ENCODE measurements at places on chromosomes 4 and X.
A peak's percentile ranks its signal among the peaks of the same experiment; 100 is the strongest.

- no peak for DNase-seq
These were observed 86.2 kb downstream of the MAMLD1 start for GRCh38 chrX:150449313-150449712.

GRCh38 chr4:83905952-83906351 is 370.0 kb downstream of the GPAT3 start:
- no peak for DNase-seq

- DNase-seq = peak; percentile 46
These were observed 776.0 kb downstream of the GLUD2 start for GRCh38 chrX:121823406-121823805.

- no peak for DNase-seq
These were observed 23.8 kb downstream of the FGFBP1 start for GRCh38 chr4:15914736-15915135.

GRCh38 chrX:48520976-48521352 is 644 bp upstream of the EBP start:
- DNase-seq = no peak

DNA sequence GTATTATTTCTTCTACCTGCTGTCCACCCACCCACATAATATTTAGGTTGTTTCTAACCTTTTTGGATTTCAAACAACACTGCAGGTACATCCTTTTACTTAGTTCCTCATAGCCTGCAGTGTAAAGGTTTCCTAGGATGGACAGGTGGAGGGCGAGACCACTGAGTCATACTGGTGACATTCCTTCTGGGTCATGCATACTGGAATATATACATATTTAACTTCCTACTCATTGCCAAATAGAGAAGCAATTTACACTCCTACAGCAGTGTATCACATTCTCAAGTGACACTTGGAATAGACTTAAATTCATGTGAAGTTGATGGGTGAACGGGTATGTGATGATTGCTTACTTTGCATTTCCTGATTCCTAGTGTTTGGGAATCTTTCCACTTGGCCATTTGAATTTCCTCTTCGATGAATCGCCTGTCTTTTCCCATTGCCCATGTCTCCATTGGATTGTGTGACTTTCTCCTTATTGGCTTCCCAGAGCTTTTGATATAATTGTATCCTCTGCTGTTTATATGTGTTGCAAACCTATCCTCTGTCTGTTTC is 8.2 kb upstream of the PPP2R2C start:
- no peak for DNase-seq

- peak; percentile 89 for DNase-seq
These were observed 29.9 kb downstream of the C4orf51 start for GRCh38 chr4:145709843-145710242.

- DNase-seq = no peak
These were observed 5.8 kb downstream of the NKX6-1 start for GRCh38 chr4:84493092-84493850.

- no peak for DNase-seq
These were observed 40.3 kb downstream of the FANCB start for GRCh38 chrX:14832586-14832985.

GRCh38 chr4:71974681-71975080 is 57.1 kb upstream of the NPFFR2 start:
- peak; percentile 3 for DNase-seq

DNA sequence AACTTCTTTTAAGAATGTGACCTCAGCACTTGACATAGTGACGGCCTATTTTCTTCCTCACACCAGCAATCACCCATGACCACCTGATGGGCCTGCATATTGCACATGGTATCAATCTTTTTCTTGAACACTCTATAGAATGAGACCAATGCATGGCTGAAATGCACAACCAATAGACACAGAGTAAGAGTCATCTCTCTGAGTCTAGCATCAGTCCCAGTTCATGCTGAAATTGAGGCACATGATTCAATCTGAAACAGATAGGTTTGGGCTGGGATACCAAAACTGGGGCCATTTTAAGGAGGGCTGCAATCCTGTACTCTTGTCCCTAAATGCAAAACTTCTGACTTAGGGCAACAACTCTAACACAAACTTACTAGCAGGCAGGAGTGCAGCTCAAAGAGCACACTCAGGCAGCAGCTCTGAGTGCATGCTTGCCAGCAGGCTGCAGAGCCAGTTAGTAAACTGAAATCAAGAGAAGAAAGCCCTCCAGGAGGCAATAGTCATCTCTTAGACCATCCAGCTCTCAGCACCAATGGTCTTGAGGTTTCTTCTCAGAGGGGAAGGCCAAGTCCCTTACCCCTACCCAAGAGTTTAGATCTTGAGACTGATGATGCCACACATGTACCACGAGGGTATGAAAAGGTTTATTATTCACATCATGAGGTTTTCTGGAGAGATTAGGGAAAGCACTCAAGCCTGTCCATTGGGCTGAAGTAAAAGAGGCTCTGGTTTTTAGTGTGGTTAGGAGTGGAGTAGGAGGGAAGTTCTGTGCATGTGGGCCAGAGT is 24.7 kb upstream of the GPR101 start:
- DNase-seq = no peak

- no peak for DNase-seq
These were observed 61.8 kb downstream of the LRRC66 start for GRCh38 chr4:51958199-51958968.

GRCh38 chrX:11557120-11557519 is 108.6 kb downstream of the ARHGAP6 start:
- DNase-seq = peak; percentile 67

DNA sequence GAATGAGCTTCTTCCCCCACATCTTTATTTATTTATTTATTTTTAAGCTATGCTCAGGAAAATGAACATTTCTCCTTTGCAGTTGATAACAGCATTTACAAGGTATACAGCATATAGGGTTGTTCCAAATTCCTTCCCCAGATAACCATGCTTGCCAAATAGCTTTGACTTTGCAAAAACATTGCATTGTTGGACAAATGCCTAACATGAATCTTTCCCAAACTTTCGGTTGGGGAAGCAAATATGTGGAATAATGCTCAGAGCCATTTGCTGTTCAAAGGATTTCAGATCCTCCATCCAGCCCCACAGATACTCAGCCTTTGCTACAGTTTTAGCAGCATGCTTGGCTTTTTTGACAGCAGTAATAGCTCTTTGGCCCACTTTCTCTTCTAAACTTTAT is 127.2 kb upstream of the AGA start:
- DNase-seq = no peak

DNA sequence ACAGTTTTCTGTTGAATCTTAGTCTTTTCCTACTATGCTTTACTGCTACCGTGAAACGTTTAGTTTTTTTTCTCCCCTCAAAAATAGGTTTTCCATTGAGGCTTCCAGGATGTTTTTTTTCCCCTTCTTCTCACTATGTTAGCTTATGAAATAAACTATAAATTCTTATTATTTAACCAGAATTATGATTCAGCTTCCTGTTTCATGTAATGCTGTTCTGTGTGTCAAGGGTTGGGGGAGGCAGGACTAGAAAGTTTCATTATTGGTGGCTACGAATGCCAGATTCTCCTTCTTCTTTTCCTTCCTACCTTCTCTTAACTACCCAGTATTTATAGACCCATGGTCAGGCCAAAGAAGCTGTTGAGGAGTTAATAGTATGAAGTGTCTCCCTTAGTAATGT is 11.8 kb downstream of the CLCN5 start:
- no peak for DNase-seq
